ENCODE measurements at places on chromosomes 3 and 15.

- no peak for DNase-seq
Measured at GRCh38 chr3:195769551-195769950, 42.2 kb downstream of the MUC4 start.

- DNase-seq = no peak
Measured at GRCh38 chr15:50126072-50126471, 7.0 kb upstream of the ATP8B4 start.

DNA sequence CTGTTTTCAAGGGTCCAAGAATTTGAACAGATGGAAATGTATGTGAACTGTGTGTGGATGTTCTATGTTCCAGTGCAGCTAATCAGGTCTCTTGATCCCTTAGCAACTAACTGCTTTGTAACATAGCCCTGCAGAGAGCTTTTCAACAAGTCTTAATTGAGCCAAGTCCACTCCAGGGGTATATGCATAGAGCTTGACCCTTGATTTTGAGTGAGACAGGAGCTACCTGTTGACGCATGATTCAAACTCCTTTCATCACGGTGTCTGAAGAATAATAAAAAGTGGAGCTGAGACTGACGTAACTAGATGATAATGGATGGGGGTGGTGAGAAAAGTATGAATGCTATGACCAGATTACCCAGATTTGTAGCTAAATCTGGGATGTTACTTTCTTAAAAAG, 93.3 kb upstream of the CCDC54 start:
- peak; percentile 41 for DNase-seq

DNA sequence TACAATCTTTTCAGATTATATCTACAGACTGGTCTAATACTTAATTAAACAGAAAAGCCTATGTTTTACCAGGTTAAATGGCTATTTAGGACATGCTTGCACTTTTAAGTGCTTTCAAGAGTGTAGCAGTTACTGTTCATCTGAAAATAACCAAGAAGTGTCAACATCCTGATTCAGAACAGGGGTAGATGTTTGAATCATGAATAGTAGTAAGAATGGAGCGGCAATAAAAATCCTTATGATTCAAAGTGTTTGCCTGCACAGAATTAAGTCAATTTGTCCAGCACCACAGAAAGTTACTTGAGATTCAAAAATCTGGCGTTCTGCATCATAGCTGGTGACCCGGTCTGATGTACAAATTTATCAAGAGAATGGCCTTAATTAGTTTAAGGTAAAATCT, 48.3 kb downstream of the GREM1 start:
- DNase-seq = no peak

DNA sequence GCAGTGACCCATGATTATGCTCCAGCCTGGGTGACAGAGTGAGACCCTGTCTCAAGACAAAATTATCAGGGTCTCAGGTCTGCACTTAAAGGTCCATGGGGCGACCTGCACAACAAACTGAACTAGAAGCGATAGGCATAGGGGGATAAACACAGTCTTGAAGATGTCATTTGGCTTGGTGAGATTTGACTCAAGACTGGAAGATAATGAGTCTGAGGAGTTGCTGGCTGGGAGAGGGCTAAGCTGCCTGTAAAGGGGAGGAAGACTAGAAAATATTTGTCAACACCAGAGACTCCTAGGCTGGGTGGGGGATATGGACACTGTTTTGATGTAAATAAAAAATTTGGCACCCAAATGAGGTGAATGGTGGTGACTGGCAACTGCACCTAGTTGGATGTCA, 19.8 kb downstream of the GHRL start:
- DNase-seq = no peak

GRCh38 chr15:62307551-62307950, 142.5 kb upstream of the C2CD4B start:
- DNase-seq = peak; percentile 67

DNA sequence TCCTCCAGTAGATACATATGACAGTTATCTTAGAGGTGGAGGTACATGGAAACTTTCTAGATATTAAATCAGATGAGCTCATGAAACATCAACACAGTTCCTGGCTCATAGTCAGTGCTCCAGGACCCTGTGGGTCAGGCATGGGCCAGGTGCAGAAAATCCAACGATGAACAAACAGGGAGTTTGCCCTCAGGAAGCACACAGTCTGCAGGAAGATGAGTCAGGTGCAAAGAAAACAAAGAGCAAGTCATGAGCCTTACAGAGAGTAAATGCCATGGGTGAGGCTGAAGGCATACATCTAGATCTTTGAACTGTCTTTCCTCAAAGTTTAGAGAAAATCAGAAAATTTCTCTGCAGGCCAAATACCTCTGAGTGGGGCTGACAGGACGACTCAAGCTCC, 184.2 kb upstream of the TPM1 start:
- DNase-seq = no peak

- peak; percentile 29 for DNase-seq
Measured at GRCh38 chr3:113825090-113825489, 13.5 kb upstream of the GRAMD1C start.

DNA sequence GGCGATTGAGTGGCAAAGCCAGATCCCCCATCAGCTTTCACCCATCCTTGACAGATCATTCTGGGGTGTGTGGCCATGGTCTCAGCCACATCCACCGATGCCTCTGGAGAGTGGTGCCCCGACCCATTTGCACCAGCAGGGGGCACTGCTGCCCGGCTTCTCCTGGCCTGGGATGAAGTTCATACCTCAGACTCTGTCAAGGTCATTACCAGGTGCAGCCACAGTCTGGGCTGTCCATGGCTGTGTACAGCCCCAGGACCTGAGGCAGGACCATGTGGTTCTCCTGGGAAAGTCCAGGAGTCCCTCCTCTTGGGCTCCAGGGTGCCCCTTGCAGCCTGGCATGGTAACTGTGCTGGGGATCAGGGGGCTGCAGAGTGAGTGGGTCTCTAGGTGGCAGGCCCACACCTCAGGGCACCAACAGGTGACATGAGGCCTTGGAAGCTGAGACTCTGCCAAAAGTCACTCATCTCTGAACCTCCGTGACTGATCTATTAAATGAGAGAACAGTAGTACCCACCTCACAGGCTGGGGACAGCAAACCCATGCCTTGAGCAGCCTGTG, 67.2 kb downstream of the CACNA2D2 start:
- peak; percentile 35 for DNase-seq
